ENCODE measurements at places on chromosomes 5 and 9.

DNA sequence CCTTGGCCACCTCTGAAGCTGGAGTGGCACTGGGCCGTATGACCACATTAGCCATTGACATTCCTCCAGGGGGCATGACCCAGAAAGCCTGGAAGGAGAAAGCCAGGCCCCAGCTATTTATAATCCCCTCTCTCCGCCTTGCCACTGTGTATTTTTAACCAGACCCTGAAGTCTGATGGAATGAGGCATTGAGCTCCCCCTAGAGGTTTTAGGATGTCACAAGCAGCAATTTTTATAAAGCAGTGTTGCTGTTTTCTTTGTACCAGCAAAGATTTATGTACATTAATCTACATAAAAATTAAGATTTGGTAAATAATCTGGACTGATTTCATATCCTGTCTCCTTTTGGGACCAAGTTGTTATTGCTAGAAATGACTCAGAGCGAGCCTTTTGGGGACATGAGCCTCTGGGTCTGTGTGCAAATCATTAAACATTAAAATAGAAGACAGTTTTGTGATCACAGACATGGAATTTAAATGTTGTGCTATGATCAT, 127.1 kb downstream of the TRIO start:
- peak; percentile 57 for DNase-seq

- no peak for DNase-seq
These were observed 213.2 kb downstream of the ADAMTS6 start for GRCh38 chr5:65268525-65268924.

- no peak for DNase-seq
These were observed 411.2 kb upstream of the SLC30A5 start for GRCh38 chr5:68682400-68683160.

- DNase-seq = no peak
These were observed 86.1 kb downstream of the WWC1 start for GRCh38 chr5:168377525-168377924.

- DNase-seq = no peak
These were observed 37.5 kb downstream of the MAP1B start for GRCh38 chr5:72144762-72145161.

GRCh38 chr5:65061974-65062353, 293.2 kb downstream of the CWC27 start:
- DNase-seq = no peak

- peak; percentile 66 for DNase-seq
These were observed 237.4 kb upstream of the PTGER4 start for GRCh38 chr5:40442346-40442745.

DNA sequence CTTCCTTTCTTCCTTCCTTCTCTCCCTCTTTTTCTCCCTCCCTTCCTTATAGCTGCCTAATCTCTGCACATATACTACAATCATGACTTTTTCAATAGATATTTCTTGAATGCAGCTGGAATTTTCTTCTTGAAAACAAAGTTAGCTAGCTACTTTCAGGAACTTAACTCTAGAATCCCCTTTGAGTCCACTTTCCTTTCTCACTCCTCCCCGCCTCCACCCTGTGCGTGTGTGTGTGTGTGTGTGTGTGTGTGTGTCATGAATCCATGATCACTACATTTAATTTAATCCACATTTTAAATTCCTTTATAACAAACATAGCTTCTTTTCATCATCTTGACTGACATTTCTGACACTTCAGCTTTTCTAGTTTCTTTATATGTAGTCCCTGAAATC, 167.5 kb upstream of the KLF9 start:
- no peak for DNase-seq

GRCh38 chr5:139634541-139634940, 13.6 kb upstream of the CXXC5 start:
- no peak for DNase-seq

DNA sequence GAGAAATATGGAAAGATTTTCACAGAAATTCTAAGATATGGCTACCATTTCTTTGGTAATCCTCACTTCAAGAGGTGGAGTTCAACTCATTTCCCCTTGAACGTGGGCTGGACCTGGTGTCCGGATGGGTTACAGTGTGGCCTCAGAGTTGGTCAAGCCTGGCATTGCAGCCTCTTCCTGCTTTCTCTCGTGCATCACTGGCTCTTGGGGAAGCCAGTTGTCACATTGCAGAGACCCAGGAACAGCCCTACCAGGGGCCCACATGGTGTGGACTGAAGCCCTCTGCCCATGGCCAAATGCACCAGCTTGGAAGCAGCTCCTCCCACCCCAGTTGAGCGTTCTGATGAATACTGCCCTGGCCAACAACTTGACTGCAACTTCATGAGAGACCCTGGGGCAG, 47.7 kb upstream of the FCN1 start:
- no peak for DNase-seq

GRCh38 chr5:99879791-99880511, 655.2 kb upstream of the FAM174A start:
- DNase-seq = no peak

DNA sequence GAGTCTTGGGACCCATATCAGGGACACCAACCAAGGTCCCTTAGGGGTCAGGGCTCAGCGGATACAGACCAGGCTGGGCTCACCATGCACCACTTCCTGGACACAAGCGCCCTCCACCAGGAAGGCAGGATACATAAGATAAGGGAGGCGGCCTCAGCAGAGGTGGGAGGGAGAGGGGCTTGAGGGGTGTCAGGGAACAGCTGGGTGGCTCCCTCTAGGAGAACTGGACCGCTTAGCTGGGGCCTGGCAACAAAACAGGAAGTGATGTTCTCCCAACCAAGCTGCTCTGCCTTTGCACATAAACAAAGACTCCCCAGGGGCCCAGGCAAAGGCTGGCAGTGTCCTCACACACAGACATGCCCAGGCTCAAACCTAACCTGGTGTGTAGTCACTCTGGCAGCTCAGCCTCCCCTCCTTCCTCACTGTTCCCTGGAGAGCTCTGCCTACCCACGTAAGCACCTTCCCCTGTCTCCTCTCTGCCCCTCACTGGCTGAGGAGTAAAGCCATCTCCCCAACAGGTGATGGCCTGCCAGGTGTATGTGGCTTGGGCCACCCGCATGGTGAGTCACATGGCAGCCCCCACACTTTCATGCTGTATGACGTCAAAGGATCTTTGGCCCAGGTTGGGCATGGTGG, 5.8 kb upstream of the BICD2 start:
- no peak for DNase-seq

DNA sequence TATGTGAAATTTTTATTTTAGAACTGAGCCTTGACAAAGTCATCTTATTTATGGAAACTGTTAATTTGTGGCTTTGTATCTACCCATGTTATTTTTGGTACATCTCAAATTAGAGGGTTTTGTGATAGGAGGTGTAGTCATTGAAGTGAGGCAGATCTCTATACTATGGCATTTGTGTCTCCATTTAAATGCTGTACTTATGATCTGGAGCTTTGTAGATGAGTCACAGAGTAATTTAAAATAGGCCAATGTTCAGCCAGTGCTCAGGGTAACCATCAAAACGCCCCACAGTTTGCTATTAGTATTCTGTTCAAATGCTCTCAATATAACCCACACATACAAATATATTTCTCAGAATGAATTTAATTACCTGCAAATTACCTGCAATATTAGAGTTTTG, 351.5 kb upstream of the KLF9 start:
- DNase-seq = no peak

GRCh38 chr5:106376522-106376921, 1294.2 kb downstream of the EFNA5 start:
- no peak for DNase-seq

DNA sequence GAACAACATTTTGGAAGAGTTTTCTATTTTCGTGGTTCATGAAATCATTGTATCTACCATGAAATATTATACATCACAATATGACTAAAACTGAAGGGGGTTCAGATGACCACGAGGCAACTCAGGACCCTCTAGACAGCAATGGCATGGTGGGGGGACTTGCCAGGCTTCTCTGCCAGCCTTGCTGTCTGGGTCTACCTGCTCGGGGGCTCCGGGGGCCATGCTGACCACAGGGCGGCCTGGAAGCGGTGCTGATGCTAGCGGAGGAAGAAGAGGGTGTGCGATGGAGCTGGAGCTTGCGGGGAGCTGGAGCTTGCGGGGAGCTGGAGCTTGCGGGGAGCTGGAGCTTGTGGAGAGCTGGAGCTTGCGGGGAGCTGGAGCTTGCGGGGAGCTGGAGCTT, 89.2 kb upstream of the IRX4 start:
- no peak for DNase-seq

- no peak for DNase-seq
These were observed 326.0 kb downstream of the GABRG2 start for GRCh38 chr5:162393534-162393933.

- DNase-seq = peak; percentile 21
These were observed 2.1 kb downstream of the CCDC192 start for GRCh38 chr5:127705120-127705892.

DNA sequence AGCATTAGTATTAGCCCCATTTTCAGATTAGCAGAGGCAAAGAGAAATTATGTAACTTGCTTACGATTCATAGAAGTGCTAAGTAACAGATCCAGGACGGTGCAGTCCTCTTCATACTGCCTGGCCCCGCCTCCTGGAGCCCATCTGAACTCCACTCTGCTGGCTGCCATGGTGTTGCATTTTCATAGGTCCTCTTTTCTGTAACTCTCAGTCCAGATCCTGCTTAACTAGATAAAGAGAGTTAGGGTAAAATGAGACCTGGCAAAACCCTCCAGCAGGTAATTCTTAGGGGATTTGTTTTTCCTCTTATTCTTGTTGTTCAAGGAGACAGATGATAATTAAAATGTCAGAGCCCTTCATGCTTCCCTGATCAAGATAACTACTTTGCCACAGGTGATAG, 135.1 kb upstream of the EFNA5 start:
- no peak for DNase-seq

GRCh38 chr5:37814699-37815098, 25.1 kb downstream of the GDNF start:
- DNase-seq = peak; percentile 98

- no peak for DNase-seq
These were observed 443.1 kb upstream of the CLINT1 start for GRCh38 chr5:158302029-158302428.

DNA sequence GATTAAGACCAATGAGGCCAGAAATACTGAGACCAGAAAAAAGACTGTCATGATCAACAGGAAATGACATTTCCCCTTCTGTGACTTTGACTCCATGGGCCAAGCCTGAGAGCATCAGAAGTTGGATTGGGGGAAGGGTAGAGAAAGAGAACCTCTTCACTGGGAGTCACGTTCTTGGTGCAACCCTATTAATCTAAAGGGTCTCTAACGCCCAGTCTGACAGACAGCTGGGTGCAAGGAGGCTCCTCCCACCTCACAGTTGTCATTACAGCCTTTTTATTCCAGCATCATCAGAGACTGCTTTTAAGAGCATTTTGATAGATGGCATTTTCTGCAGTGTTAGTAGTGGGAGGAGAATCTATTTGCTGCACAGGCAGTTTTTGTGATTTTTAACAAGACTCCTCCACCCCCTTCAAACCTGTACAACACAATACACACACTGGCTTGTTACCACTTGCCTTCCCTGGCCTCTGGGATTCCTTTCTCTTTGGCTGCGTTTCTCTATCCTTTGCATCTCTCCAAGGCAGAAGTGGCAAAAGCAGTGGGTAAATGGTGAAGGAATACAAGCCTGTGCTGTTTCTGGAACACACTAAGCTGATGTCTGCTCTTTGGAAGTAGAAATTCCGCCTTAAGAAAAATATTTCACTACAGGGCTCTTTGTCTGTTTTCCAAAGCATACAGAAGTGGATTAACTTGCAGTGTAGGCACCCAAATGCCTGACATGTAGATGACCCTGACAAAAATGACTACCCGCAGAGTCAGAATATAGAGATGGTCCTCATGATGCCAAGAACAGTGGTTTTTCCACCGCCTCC, 310.4 kb upstream of the ZNF608 start:
- no peak for DNase-seq

DNA sequence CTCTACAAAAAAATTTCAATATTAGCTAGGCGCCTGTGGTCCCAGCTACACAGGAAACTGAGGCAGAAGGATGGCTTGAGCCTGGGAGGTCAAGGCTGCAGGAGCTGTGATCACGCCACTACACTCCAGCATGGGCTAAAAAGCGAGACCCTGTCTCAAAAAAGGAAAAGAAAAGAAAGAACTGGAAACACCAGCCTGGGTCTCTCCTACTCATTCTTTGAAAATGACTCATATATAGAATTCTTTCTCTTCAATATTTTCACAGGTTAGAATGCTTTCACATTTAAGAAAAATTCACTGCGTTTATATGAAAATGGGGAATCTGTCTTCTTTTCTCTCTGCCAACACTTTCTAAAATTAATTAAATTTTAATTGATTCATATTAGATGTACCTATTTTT, 115.6 kb downstream of the TRPM6 start:
- no peak for DNase-seq

All from NCI-H226 (cell line).